ENCODE measurements at places on chromosomes 5 and 9. TPM values are rescaled to one million over a fixed set of nuclear protein-coding genes. Genes with fewer than 3 reads are reported as not detected.

GRCh38 chr9:94199776-94200175 lies 59.3 kb upstream of the ZNF169 start:
- no peak for DNase-seq

- no peak for DNase-seq
Measured at GRCh38 chr5:110718311-110718710, 8.2 kb downstream of the TMEM232 start.

GRCh38 chr9:130319300-130319699 lies 53.7 kb downstream of the HMCN2 start:
- DNase-seq, result no peak

GRCh38 chr9:107554636-107555035 lies 65.1 kb upstream of the KLF4 start:
- DNase-seq, result no peak

FOXD4L3 gene
- not detected for total RNA-seq

All from LHCN-M2 (cell line).